Amygdala (tissue), 56 donors: ENCODE measurements at places on chromosomes 1 and 21.
A peak's percentile ranks its signal among the peaks of the same experiment; 100 is the strongest.

DNA sequence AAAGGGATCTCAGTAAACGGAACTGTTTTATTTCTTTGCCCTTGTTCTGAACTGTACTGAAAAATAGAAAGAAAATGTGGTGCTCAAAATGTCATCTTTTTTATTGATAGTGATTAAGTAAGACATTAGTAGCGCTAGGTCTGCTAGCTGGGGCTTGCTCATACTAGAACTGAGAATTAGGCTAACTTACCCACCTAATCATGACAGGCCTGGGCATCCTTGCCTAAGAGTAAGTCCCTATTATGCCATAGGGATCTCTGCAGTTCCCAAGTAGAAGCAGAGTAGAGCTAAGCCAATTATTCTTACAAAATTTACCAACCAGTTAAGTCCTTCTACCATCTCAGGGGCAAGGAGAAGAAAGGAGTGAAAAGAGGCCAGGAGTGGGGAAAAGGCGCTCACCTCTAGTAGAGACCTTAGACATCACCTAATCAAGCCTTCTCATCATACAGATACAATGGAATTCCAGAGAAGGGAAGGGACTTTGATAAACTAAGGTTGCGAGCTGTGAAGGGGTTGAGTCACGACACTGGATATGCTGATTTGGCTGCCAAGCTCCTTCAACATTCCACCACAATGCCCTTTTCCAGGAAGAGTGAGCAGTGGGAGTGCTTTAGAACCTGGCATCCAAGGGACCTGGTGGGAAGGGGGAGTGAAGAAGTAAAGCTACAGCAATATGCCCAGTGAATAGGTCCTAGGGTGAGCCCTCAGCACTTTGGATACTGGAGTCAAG, 27.7 kb upstream of the RPTN start:
- no peak for DNase-seq

GRCh38 chr1:156838972-156839371, 19.9 kb downstream of the INSRR start:
- no peak for DNase-seq

DNA sequence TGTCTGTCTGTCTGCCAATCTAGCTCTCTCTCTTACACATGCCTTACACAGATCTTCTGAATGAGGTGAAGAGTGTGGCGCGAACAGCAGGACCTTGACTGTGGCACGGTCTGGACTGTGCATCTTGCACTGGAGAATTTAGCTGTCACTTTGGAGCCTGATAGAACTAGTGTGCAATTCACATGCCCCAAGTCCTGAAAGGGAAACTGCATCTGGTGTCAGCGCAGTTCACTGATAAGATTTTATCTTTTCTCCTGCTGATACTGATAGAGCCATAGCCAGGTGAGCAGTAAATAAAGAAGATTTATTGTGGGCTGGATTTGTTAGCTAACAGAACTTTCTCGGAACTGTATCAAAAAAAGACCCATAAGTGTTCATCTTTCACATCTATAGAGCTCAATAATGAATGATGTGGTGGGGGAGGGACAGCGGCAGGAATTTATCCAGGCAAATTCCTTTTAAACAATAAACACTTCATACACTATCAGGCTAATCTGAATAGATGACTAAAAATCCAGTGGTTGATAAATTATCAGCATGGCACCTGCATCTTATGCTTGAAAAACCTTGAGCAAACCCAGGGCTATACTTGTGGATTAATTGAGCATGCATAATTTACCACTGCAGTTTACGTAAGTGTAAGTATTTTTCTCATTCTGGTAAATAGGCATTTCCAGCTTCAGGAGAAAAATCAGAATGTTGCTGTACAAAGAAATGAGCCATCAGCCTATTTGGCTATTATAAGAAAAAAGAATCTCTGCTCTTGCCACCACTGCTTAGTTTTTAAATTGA, 104.1 kb downstream of the NTNG1 start:
- no peak for DNase-seq

GRCh38 chr21:29477941-29478340, 179.2 kb downstream of the BACH1 start:
- no peak for DNase-seq

- no peak for DNase-seq
Observed at GRCh38 chr1:203690730-203691129, 64.1 kb downstream of the ATP2B4 start.

- DNase-seq: peak; percentile 48
Observed at GRCh38 chr1:109901524-109902145, 9.0 kb upstream of the CSF1 start.

DNA sequence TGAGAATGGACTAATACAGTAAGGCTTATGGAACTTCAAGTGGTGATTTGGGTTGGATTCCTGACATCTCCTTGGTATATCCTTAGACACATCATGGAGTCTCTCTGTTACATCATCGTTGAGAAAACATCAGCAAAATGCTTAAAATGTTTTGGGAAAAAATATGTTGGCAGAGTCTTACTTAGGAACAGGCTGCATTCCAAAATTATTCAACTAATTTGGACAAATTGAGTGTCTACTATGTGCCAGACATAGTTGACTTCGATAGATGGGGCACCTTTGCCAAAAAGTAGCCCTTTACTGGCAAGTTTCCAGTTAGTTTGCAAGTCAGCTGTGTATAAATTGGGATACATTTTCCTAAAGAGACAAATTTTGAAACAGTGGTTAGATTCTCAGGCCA, 253.4 kb upstream of the ST6GALNAC5 start:
- DNase-seq: no peak

DNA sequence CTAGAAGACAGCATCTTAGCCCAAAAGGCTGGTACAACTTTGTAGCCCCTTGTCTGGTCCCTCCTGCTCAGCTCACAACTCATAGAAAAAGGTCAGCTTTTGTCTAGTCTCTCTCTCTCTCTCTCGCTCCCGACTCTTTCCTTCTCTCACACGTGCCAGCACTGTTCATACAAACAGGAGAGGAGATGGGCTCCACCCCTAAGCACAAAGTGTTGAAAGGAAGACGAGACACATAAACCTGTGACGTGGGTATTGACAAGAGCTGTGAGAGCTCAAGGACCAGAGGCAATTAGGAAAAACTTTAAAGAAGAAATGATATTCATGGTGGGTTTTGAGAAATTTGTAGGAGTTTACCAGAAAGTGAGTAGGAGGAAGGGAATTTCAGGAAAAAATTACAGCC, 23.6 kb upstream of the KCNC4 start:
- no peak for DNase-seq

GRCh38 chr1:226990133-226990716, 50.1 kb downstream of the COQ8A start:
- DNase-seq: no peak

- DNase-seq: no peak
Observed at GRCh38 chr21:42991992-42992740, 17.8 kb downstream of the PKNOX1 start.

DNA sequence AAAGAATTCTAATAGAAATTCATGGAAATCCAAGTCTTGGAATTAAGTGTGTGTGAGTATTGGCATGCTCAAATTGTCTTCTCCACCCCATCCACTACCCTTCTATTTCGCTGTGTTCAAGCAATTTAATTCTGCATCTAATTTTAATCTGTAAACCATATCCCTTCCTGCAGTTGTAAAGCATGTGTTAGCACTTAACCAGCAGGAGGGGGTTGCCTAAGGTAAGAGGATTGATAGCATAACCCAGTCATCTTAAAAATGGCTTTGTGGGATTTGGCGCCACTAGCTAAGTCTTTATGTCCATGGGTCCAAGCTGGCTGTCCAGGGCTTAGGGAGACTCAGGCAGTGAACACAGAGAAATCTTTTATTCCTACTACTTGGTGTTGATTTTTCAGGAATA, 210.3 kb downstream of the PTPRC start:
- DNase-seq: no peak

DNA sequence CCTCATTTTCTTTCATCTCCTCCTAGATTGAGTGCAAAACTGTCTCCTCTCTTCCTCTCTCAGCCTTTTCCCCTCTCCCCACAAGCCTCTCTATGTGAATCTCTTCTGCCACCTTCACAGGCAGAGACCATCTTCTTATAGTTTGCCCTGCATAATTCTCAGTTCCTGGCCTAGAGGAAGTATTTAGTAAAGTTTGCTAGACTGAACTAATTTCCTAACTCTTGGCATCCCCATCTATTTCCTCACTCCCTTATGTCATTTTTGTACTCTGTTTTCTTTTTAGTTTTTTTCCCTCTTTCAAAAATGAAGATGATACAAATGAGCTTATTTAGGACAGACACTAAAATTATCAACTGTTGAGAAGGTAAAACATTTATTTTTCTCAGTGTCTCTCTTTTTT, 66.0 kb downstream of the XCL2 start:
- DNase-seq: no peak

- no peak for DNase-seq
Observed at GRCh38 chr1:18884727-18885126, 17.6 kb downstream of the ALDH4A1 start.

GRCh38 chr1:48019714-48020315, 22.6 kb upstream of the TRABD2B start:
- no peak for DNase-seq

DNA sequence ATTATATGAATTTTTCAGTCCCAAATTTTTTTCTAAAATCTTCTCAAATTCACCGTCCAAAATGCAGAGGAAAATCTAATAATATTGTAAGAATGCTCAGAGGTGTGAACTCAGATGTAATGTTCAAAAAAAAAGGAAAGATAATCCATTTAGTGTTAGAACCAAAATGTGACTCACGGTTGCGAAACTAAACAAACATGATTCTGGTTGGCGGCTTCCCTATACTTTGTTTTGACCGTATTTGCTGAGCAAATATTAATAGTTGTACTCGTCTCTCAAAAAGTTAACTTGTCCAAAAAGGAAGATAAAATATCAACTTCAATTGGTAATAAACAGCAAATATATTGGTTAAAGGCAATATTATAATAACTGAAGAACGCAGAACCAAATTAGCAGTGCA, 34.4 kb downstream of the ZSWIM5 start:
- DNase-seq: no peak

DNA sequence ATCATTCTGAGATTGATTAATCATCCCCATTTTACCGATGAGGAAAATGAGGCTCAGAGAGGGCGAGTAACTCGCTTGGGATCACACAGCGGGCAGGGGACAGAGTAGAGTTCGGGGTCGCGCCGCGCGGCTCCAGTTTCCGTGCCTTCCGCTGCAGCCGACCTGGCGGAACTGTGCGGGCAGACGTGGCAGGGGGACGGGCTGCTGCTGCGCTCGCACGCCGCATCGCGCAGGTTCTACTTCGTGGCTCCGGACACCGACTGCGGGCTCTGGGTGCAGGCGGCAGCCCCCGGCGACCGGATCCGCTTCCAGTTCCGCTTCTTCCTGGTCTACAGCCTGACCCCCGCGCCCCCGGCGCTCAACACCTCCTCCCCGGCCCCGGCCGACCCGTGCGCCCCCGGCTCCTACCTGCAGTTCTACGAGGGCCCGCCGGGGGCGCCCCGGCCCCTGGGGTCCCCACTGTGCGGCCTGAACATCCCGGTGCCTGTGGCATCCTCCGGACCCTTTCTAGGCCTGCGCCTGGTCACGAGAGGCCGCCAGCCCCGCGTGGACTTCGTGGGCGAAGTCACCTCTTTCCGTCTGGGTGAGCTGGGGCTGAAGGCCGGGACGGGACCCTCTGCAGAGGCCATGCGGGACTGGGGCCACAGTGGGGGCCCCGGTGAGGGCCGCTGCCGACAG, 2.3 kb downstream of the LDLRAD2 start:
- DNase-seq: no peak

DNA sequence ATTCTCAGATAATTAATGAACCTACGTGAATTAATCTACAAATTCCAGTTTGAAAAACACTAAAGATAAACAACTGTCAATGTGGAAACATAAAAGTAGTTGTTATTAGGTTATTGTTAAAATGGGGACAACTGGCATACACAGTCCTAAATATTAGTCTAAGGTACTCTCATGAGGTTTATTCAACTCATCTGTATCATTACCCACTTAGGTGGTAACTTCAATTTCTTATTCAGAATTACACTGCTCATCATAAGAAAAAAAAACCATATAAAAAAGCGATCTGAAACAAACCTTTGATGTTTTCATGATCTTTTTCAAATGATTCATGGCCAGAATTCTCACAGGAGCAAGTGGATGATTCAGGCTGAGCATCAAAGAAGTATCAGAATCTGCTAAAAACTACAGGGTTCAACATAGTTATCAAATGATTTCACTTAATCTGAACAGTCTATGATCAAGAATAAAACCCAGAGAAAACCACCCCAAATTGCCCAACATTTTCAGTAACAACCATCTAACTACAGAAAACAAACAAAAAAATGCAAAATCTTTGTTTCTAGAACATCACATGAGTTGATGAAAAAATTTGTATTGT, 13.7 kb downstream of the HEATR1 start:
- DNase-seq: no peak

DNA sequence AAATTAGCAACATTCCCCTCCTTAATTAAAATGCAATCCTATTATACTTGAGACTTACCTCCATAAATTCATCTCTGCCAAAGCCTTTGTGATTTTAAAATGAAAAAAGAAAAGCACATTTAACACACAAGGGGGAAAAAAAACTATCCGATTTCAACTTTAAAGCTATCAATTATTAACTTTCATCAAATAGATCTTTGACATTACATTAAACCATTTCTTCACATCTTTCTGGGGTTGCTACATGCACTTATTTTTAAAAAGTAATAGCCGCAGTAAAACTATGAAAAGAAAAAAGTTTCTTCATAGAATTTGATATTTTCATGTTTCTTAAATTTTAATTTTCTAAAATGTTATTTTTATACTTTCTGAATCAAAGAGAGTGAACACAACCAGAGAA, 71.0 kb downstream of the EVI5 start:
- DNase-seq: no peak

DNA sequence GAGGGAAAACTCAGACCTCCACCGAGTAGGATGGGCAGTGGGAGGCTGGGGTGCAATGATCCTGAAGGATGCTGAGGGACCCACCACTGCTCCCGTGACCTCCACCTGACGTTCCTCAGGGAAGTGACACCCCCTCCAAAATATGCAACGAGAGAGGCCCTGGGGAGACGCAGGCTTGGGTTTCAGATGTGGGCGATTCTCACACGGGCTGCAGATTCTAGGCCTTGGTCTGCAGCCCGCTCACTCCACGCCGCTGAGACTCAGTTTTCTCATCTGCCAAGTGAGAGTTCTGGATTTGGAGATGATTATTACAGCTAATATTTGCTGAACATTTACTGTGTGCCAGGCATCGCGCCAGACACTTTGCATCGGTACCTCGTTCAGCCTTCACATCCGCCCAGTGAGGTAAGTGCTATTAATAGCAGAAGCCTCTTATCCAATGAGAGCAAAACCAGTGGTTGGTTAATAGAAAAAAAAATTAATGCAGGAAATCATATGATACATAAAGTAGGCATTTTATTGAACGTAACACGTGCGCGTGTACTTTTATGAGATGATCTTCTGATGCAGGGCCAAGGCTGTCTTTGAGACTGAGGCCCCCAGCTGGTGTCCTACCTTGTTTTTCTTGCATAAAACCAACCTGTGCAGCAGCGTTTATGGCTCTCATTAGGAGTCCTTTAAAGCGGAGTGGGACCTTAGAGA, 102.0 kb upstream of the RUNX3 start:
- DNase-seq: no peak

DNA sequence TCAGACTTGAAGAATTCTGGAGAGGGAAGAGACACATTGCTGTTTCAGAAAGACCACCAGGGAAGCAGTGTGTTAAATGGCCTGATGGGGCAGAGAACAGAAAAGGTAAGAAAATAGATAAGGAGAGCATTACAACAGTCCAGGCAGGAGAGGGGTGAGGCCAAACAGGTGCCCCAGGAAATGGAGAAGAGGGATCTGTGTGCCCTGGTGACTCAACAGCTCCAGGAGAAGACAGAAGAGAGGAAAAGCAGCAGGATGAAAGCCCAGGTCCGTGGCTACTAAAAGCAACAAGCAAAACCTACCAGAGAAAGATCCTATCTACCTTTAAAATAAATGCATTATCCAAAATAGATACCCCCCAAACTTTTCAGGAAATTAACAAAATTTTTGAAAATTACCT, 9.2 kb downstream of the TP53BP2 start:
- DNase-seq: no peak
